ENCODE measurements at places on chromosomes 11 and 22. TPM values are rescaled to one million over a fixed set of nuclear protein-coding genes. Genes with fewer than 3 reads are reported as not detected.

Gene OR2D2
- not detected for total RNA-seq

Gene OR56A1
- not detected for total RNA-seq

Gene IGF2
- total RNA-seq: 254 TPM

Gene VPREB1
- total RNA-seq: not detected

Gene TTC9C
- total RNA-seq: 11.2 TPM

GRCh38 chr11:59221441-59221840 lies 8.7 kb upstream of the MPEG1 start:
- no peak for DNase-seq

GRCh38 chr11:118789501-118790356 lies 1.2 kb downstream of the DDX6 start:
- DNase-seq: no peak

Gene MMP3
- total RNA-seq: not detected

GRCh38 chr11:101288392-101288791 lies 158.8 kb upstream of the PGR start:
- DNase-seq: no peak

Gene RAB3IL1
- total RNA-seq: 4.0 TPM

Gene LRRC75B
- 37.7 TPM for total RNA-seq

GRCh38 chr11:12090061-12090591 lies 20.3 kb upstream of the MICAL2 start:
- no peak for DNase-seq

Gene NTM
- total RNA-seq: not detected

DNA sequence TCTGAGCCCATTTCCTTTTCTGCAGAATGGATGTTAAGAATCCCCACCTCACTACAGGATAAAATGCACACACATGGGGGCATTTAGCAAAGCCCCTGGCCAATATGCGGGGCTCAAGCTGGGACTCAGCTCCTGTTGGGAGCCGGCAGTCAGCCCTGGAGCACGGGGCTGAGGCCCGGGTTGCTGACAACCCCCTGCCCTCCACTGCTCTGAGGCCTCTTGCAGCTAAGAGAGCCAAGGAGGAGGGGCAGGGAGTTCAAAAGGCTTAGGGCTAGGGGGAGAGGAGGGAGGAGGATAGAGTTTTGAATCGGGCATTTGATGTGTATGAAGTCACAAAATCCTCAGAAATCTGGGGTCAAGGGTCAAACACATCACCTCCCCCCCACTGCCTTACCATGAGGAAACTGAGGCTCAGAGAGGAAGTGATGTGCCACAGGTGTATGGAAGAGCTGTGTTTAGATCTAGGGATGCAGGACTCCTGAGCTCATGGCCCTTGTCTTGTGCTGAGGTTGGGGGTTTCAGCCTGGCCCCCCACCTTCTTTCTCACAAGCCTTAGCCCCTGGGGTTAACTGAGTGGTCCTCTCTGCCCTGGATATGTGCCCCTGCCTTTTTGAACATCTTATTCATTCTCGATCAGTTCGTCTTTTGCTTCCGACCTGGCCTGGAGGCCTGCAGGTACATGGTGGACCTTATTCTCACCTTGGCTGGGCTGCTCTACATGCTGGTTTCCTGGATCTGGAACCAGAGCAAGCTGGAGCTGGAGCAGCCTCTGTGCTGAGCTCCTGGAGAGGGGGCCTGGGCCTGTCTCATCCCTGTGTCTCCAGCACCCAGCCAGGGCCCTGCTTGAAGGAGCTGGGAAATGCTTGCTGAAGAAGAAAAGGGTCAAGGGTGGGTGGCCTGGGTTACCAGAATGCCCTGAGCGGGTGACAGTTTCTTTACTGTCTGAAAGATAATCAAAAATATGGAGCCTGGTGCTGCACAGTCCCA lies 80.3 kb downstream of the LRRC32 start:
- no peak for DNase-seq

Gene NRGN
- total RNA-seq: 1.4 TPM

DNA sequence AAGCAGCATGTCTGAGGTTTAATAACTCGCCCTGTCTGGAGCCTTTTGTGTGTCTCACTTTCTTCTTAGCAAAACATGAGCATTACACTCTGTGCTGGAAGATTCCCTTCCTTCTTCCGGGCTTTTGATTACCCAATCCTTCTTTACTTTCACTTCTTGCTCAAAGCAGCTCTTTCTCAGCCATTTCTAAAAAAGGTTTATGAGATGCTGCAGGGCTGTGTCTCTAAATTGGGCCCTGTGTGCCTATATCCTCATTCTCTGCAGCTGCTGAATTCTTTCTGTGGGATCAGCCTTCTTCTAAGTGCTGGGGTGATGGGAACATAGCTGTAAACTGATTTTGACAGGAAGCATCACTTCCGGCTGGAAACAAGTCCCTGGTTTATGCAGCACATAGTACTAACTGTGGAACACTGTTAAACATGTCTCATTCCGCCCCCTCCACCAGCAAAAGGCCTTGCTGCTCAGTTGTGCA lies 71.8 kb downstream of the PIWIL4 start:
- no peak for DNase-seq

GRCh38 chr11:3992964-3993363 lies 101.6 kb upstream of the RRM1 start:
- DNase-seq: no peak

DNA sequence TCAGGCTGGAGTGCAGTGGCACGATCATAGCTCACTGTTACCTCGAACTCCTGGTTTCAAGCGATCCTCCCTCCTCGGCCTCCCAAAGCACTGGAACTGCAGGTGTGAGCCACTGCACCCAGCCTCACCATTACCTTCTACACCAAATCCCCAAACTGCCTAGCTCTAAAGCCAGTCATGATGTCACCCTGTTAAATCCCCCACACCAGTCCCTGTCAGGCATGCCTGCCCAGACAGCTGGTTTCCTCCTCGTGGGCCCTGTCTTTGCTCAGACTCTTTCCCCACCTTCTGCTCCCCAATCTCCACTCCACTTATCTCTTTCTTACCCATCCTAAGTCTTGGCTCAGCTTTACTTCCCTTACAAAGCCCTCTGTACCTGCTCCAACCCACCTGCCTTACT lies 12.5 kb upstream of the EXPH5 start:
- no peak for DNase-seq

DNA sequence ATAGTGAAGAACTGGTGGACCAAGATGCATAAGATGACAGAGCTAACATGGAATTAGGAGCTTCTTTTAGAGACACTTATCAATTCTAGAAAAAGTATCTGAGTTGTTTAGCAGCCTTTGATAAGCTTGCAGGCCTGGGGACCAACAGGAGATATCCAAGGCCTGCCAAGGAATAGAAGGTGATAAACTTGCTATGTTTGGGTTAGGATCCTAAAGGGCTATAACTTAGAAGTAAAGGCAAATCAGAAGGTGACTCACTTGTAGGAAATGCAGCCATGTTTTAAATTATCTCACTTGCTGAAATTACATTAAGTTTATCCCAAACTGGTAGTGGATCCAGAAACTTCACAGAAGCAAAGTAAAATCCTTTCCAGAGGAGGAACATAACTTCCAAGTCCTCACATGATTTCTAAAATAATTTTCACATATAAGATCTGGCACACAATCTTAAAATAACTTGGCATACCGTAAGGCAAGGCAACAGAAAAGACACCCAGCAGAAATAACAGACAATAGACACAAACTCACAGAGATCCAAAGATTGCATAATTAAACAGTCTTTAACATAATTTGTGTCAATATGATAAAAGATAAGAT lies 69.6 kb upstream of the TEAD1 start:
- no peak for DNase-seq

DNA sequence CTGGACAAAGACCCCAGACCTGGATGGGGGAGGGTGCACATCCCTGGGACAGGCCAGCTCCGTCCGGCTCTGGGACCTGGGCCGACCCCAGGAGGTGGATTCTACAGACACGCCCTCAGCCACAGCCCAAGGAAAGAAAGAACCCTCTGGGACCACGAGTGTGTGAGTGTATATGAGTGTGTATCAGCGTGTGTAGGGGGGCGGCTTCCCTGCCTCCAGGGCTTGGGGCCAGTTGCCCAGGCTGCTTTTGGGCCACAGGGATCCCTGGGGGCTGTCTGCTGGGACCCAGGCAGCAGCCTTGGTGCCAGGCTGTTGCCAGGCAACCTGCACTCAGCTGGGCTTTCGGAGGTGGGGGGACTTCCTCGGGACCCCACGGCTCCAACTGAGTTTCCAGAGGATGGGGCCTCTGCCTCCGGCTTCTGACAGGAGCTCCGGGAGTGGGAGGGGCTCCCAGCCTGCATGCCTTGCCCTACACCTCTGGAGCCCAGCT lies 8.9 kb downstream of the DUSP8 start:
- DNase-seq: no peak

GRCh38 chr11:30411383-30411782 lies 88.5 kb downstream of the ARL14EP start:
- no peak for DNase-seq

DNA sequence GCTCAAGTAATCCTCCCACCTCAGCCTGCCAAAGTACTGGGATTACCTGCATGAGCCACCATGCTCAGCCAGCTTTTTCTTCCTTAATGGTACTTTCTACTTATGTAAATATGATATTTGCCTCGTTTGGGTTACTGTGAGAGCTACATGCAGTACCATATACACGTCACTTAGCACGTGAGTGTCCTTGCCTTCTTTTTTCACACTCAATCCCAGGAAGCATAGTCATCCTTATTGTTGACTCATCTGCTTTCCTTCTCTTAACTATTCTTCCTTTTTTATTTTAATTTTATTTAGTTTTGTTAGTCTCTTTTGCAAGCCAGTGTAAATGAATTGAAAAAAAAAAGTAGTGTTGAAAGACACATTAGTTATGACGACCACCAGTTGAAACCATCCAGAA lies 205.9 kb downstream of the HIPK3 start:
- no peak for DNase-seq

GRCh38 chr11:46306296-46306853 lies 28.9 kb downstream of the CREB3L1 start:
- no peak for DNase-seq

Gene MB
- total RNA-seq: 0.48 TPM

Gene P4HA3
- total RNA-seq: 0.23 TPM

- no peak for DNase-seq
Measured at GRCh38 chr11:102184269-102184987, 74.2 kb downstream of the YAP1 start.

DNA sequence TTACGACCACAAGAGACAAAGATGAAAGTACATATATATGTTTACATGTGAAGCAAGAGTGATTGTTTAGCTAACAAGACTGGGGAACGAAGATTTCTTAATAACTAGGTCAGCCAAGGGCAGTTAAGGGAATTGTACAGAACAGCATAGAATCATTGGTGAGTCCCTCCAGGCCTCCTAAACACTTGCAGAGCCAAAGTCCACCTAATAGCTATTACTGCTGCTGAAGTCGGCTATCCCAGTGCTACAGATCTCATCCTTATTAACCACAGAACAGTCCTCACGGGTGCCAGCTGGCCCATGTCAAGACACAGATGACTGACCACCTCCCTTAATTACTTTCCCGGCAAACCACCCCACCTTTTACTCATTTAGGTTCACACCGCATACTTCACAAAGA lies 68.5 kb upstream of the OPCML start:
- no peak for DNase-seq

Gene ALDH3B1
- total RNA-seq: 3.2 TPM

- DNase-seq: no peak
Measured at GRCh38 chr11:69136471-69136870, 19.3 kb upstream of the SMIM38 start.

Gene CHRDL2
- 8.8 TPM for total RNA-seq

Gene GGT5
- 11.5 TPM for total RNA-seq

Gene PKNOX2
- total RNA-seq: 0.63 TPM

GRCh38 chr11:102781676-102782075 lies 1.2 kb upstream of the MMP10 start:
- no peak for DNase-seq

Gene SYT13
- total RNA-seq: 0.50 TPM

DNA sequence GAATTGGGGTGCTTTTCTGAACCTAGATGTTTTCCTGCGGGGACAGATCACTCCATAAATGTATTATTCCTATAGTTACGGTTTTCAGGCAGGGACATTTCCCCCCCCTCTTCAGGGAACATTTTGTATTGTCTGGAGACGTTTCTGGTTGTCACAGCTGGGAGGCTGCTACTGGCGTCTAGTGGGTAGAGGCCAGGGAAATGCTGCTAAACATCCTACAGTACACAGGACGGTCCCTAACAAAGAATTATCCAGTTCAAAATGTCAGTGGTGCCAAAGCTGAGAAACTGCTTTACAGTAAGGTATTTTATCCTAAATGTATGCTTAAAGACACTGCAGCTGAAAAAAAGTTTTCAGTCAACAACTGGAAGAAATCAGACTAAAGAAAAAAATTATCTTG lies 19.4 kb downstream of the PIWIL4 start:
- no peak for DNase-seq

GRCh38 chr22:30921108-30921507 lies 47.5 kb downstream of the MORC2 start:
- DNase-seq: peak; percentile 35

GRCh38 chr11:131662317-131662972 lies 292.0 kb downstream of the NTM start:
- no peak for DNase-seq

Gene RCOR2
- 0.23 TPM for total RNA-seq

- DNase-seq: no peak
Measured at GRCh38 chr11:18772211-18772610, 19.4 kb downstream of the PTPN5 start.

Gene SEZ6L
- 0.03 TPM for total RNA-seq

GRCh38 chr11:117805045-117805444 lies 8.0 kb upstream of the DSCAML1 start:
- no peak for DNase-seq

- no peak for DNase-seq
Measured at GRCh38 chr22:45077286-45077685, 67.5 kb upstream of the PHF21B start.

DNA sequence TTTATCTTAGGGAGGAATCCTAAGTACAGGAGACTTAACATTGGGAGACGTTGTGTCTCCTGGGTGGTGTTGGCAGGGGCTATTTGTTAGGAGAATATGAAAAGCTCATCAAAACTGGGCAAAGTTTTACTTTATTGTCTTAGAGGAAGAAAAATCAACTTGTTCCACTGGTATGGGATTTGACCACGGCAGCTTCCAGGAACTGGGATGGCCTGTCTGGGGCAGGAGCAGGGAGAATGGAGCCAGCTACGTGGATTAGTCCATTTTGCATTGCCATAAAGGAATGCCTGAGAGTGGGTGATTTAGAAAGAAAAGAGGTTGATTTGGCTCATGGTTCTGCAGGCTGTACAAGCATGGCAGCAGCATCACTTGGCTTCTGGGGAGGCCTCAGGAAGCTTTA lies 198.4 kb downstream of the ADAMTS15 start:
- no peak for DNase-seq

DNA sequence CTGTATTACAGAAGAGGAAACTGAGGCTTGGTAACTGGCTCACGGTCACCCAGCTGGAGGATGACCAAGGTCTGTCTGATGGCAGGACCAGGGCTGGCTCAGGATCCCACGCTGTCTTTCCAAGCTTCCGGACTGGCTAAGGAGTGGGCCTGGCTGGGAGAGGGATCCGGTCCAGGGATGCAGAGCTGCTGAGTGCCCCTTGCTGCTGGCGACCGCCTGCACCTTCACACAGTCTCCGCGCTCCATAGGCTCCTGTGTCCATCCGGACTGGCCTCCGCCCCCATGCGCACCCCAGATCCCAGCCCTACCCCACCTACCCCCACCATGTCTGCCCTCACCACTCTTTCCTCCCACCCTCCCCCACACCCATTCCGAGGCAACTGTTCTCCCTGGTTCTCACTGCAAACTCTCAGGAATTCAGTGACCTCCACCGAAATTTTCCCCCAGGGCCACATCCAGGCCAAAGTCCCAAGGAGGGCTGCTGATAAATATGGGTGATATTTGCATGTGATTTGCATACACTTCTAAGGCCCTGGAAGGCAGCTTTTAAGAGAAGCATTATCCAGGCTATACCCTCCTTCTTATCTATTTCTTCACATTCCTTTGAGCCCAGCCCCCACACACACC lies 48.5 kb upstream of the SLC35C1 start:
- no peak for DNase-seq

All from left lobe of liver (tissue), 2 donors.